Activated CD4-positive, alpha-beta T cell treated with anti-CD3 and anti-CD28 coated beads, Interleukin-2, amount 10 ng/mL, durations not matched to agents 7 days and 5 days (primary cell): ENCODE measurements at places on chromosomes 2 and 18. TPM values are rescaled to one million over a fixed set of nuclear protein-coding genes. Genes with fewer than 3 reads are reported as not detected.

- no peak for DNase-seq
- H3K36me3 ChIP-seq, result peaks cover 1% of the 10 kb centered on the region
- peaks cover 34% of the 10 kb centered on the region for H3K4me1 ChIP-seq
Observed at GRCh38 chr2:207770602-207771404, 1.1 kb upstream of the FZD5 start.

GRCh38 chr2:56444339-56444738 lies 260.5 kb downstream of the CCDC85A start:
- no peaks in the 10 kb centered on the region for H3K36me3 ChIP-seq
- no peaks in the 10 kb centered on the region for H3K27me3 ChIP-seq
- H3K4me1 ChIP-seq, result no peaks in the 10 kb centered on the region
- no peak overlapping the region for H3K4me3 ChIP-seq
- H3K27ac ChIP-seq, result no peak overlapping the region

GRCh38 chr2:211665299-211665698 lies 873.3 kb downstream of the ERBB4 start:
- H3K36me3 ChIP-seq, result no peaks in the 10 kb centered on the region
- no peak overlapping the region for H3K27ac ChIP-seq
- H3K4me1 ChIP-seq, result no peaks in the 10 kb centered on the region
- no peak overlapping the region for H3K4me3 ChIP-seq

DNA sequence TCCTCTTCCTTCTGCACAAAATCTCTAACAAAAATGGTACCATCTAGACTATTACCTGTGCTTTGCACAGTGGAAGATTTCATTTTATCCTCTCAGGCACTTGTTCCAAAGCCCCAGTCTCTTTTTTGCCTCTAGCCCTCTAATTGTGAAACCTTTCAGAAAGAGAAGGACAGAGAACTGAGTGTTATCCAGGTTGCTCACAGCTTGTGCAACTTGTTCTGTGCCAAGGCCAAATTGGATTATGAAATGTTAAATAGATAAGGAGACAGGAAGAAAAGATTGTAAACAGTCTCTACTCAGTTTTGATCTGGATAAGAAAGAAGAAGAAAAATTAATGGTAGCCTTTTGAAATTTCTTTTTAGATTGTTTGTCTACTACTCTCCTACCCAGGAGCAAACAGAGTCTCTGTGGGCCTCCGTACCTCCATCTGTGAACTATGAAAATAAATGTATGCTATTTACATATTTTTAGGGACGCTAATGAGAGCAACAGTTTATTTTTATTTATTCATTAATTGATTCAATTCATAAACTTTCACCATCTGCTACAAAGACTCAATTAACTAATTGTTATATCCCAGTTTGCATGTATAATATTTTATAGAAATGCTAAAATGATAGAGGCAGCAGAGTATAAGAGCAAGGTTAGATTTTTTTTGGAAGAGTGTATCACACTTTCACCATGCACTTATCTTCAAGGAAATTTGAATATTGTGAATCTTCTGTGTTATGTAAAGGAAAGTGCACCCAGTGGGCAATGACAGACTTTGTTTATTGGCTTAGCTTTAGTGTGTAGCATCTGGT lies 339.0 kb upstream of the ETAA1 start:
- no peak overlapping the region for H3K27ac ChIP-seq
- DNase-seq, result no peak
- H3K36me3 ChIP-seq, result no peaks in the 10 kb centered on the region
- H3K4me1 ChIP-seq, result no peaks in the 10 kb centered on the region

GRCh38 chr2:16197504-16198147 lies 257.3 kb downstream of the MYCN start:
- no peaks in the 10 kb centered on the region for H3K36me3 ChIP-seq
- peak overlapping the region; percentile 46 for H3K27ac ChIP-seq
- no peaks in the 10 kb centered on the region for H3K27me3 ChIP-seq
- DNase-seq, result no peak
- no peaks in the 10 kb centered on the region for H3K4me1 ChIP-seq

DNA sequence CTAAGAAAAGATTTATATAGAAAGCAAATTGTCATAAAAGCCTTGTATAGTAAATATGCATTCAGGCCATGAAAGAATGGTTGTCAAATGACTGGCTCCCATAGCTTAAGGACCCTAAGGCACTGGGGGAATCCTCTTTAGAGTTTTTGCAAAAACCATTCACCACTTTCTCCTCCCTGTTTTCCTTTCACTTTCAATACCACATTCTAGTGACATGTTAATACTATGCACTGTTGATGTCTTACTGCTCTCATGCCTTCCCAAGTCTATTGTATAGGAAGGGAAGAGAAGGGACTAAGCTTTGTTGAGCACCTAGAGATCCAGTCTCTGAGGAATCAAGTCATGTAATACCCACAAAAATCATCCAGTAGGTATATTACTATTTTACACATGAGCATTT lies 383.0 kb upstream of the LRRTM1 start:
- DNase-seq, result no peak
- H3K27me3 ChIP-seq, result no peaks in the 10 kb centered on the region
- H3K4me1 ChIP-seq, result no peaks in the 10 kb centered on the region
- no peak overlapping the region for H3K4me3 ChIP-seq

- H3K27ac ChIP-seq, result peak overlapping the region; percentile 88
- no peaks in the 10 kb centered on the region for H3K27me3 ChIP-seq
Observed at GRCh38 chr2:112691881-112692281, 28.9 kb upstream of the NT5DC4 start.

- no peak for DNase-seq
- H3K36me3 ChIP-seq, result no peaks in the 10 kb centered on the region
- H3K4me1 ChIP-seq, result no peaks in the 10 kb centered on the region
- no peak overlapping the region for H3K4me3 ChIP-seq
Observed at GRCh38 chr18:43275546-43275945, 1.7 kb downstream of the SYT4 start.

GRCh38 chr2:19140463-19141208 lies 217.8 kb downstream of the OSR1 start:
- H3K27me3 ChIP-seq, result no peaks in the 10 kb centered on the region
- no peak for DNase-seq
- no peaks in the 10 kb centered on the region for H3K36me3 ChIP-seq
- H3K4me3 ChIP-seq, result no peak overlapping the region
- H3K4me1 ChIP-seq, result no peaks in the 10 kb centered on the region
- no peak overlapping the region for H3K27ac ChIP-seq

DNA sequence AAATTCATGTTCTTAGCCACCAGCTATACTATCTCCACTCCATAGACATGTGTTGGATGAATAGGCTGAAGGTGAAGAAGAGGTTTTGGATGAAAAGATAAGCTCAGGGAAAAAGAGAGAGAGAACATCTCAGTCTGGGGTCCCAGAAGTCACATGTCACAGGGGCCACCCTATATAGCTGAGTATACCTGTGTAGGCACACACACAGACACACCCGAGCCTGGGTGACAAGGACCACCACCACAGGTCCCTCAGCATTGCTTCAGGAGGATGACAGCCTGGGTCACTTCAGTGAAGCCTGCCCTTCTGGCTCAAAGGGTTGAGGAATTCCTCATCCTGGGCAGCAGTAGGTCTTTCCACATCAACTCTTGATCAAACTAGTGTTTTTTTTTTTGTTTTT lies 56.2 kb downstream of the POLR1A start:
- DNase-seq, result no peak
- no peaks in the 10 kb centered on the region for H3K4me1 ChIP-seq
- H3K36me3 ChIP-seq, result peaks cover 47% of the 10 kb centered on the region
- no peaks in the 10 kb centered on the region for H3K27me3 ChIP-seq
- H3K27ac ChIP-seq, result no peak overlapping the region
- no peak overlapping the region for H3K4me3 ChIP-seq

DNA sequence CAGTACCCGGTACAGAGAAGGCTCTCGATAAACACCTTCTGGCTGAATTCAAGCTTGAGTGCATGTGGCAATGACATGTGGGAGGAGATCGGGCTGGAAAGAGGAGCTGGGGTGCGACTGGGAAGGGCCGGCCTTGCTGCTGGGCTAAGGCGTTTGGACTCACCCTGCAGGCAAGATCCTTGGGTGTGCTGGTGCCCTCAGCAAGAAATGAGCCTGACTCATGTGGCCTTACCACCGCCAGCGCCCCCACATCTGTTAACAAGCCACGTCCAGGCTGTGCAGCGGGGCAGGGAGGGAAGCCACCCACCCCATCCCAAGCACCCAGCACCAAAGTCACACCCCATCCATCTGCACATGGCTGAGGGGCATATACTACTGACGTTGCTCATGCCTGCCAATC lies 1.3 kb downstream of the HS1BP3 start:
- no peaks in the 10 kb centered on the region for H3K36me3 ChIP-seq
- H3K4me1 ChIP-seq, result peaks cover 30% of the 10 kb centered on the region
- no peak for DNase-seq
- peak overlapping the region; percentile 88 for H3K4me3 ChIP-seq

DNA sequence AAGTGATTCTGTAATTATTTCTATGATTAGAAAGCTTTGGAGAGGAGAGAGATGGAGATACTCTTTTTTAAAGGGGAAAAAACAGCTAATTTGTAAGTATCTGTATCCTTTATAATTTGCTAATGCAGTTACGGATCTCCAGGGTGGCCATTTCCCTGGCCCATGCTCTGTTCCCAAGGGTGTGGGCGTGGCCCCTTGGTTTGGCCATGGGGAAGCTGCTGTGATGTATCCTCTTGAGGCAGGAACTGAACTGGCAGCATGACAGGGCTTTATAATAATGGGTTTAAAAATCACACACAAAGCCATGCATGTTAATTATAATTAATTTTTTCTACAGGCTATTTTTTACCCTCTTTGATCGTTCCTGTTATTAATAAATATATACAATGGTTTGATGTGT lies 27.0 kb downstream of the TRAPPC12 start:
- no peaks in the 10 kb centered on the region for H3K4me1 ChIP-seq
- no peak for DNase-seq
- no peaks in the 10 kb centered on the region for H3K27me3 ChIP-seq
- H3K4me3 ChIP-seq, result no peak overlapping the region
- H3K36me3 ChIP-seq, result peaks cover 22% of the 10 kb centered on the region

DNA sequence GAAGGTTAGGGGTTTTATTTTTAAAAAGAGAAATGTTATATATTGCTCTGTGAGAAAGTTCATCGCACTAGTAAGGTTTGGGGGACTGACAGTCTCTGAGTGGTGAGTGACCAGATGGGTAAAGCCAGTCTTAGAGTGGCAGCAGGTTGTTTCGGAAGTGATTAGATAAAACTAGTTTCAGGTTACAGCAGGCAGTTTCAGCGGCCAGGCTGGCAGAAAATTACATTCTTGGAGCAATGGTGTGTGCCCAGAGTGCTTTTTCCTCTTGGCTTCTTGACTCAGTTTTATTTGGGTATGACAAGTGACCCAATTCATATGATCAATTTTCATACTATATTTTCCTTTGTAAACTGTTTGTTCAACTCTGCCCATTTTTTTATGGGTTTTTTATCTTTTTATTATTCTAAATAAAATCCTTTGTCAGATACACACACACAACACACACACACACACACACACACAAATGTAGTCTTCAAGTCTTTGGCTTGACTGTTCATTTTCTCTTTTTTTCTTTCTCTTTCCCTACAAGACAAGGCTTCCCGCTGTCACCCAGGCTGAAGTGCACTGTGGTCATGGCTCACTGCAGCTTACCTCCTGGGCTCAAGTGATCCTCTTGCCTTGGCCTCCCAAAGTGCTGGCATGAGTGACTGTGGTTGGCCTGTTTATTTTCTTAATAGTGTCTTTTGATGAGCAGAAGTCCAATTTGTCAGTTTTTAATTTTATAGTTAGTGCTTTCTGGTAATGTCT lies 30.9 kb downstream of the RALBP1 start:
- no peak overlapping the region for H3K4me3 ChIP-seq
- no peaks in the 10 kb centered on the region for H3K27me3 ChIP-seq
- no peaks in the 10 kb centered on the region for H3K4me1 ChIP-seq
- H3K36me3 ChIP-seq, result peaks cover 26% of the 10 kb centered on the region

- DNase-seq, result no peak
- H3K4me3 ChIP-seq, result no peak overlapping the region
Observed at GRCh38 chr2:54845094-54845493, 121.6 kb downstream of the EML6 start.

GRCh38 chr2:11498543-11499034 lies 32.6 kb upstream of the E2F6 start:
- no peak overlapping the region for H3K27ac ChIP-seq
- DNase-seq, result no peak
- no peaks in the 10 kb centered on the region for H3K36me3 ChIP-seq

GRCh38 chr18:34965108-34965507 lies 76.1 kb upstream of the MAPRE2 start:
- H3K36me3 ChIP-seq, result no peaks in the 10 kb centered on the region
- H3K27me3 ChIP-seq, result peaks cover 4% of the 10 kb centered on the region
- H3K4me3 ChIP-seq, result no peak overlapping the region
- H3K27ac ChIP-seq, result no peak overlapping the region
- H3K4me1 ChIP-seq, result no peaks in the 10 kb centered on the region

- no peaks in the 10 kb centered on the region for H3K27me3 ChIP-seq
- H3K27ac ChIP-seq, result no peak overlapping the region
- H3K36me3 ChIP-seq, result no peaks in the 10 kb centered on the region
- H3K4me1 ChIP-seq, result no peaks in the 10 kb centered on the region
- no peak overlapping the region for H3K4me3 ChIP-seq
Observed at GRCh38 chr2:134610871-134611270, 107.9 kb downstream of the TMEM163 start.

DNA sequence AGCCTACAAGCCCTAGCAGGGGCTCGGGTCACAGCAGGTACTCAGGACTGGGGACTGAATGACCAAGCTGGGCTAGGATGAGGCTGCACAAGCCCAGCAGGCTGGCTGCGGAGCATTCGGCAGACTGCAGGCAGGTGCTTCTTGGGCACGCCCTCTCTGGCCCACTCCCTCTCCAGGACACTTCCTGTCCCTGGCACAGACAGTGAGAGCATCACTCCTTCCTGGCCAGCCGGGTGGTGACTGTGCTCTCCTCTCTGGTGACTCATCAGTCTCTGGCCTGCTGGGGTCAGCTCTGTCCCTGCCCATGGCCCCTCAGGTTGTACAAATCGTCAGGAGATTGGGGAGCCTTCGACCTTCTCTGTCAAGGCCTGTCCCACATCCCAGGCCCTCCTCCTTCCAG lies 22.5 kb downstream of the C1QL2 start:
- H3K27me3 ChIP-seq, result peaks cover 1% of the 10 kb centered on the region
- no peak for DNase-seq
- H3K27ac ChIP-seq, result no peak overlapping the region
- H3K36me3 ChIP-seq, result no peaks in the 10 kb centered on the region
- H3K4me1 ChIP-seq, result no peaks in the 10 kb centered on the region
- no peak overlapping the region for H3K4me3 ChIP-seq

DNA sequence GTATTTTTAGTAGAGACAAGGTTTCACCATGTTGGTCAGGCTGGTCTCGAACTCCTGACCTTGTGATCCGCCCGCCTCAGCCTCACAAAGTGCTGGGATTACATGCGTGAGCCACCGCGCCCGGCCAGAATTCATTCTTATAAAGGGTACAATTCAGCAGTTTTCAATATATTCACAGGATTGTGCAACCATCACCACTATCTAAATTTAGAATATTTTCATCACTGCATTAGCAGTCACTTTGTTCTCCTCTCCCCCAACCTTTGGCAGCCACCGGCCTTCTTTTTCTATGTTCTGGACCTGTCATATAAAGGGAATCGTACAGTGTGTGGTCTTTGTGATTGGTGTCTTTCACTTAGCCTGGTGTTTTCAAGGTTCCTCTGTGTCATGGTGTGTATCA lies 40.7 kb downstream of the TCF7L1 start:
- H3K36me3 ChIP-seq, result no peaks in the 10 kb centered on the region
- no peak overlapping the region for H3K27ac ChIP-seq
- peaks cover 2% of the 10 kb centered on the region for H3K27me3 ChIP-seq
- peaks cover 11% of the 10 kb centered on the region for H3K4me1 ChIP-seq
- no peak for DNase-seq

- H3K4me1 ChIP-seq, result no peaks in the 10 kb centered on the region
- peaks cover 2% of the 10 kb centered on the region for H3K27me3 ChIP-seq
- no peak for DNase-seq
- H3K36me3 ChIP-seq, result no peaks in the 10 kb centered on the region
- H3K4me3 ChIP-seq, result no peak overlapping the region
Observed at GRCh38 chr18:11219571-11219970, 70.2 kb upstream of the PIEZO2 start.

Gene CDKL4
- total RNA-seq, result 0.50 TPM

Gene CXCR1
- total RNA-seq, result 0.99 TPM

Gene CYS1
- total RNA-seq, result 0.17 TPM

Gene CNGA3
- not detected for total RNA-seq

Gene NEMP2
- total RNA-seq, result 22.8 TPM

Gene NOSTRIN
- not detected for total RNA-seq

Gene LRPPRC
- 80.2 TPM for total RNA-seq
